Frontal cortex (tissue), 4 donors: ENCODE measurements at places on chromosomes 12 and 14. TPM values are rescaled to one million over a fixed set of nuclear protein-coding genes. Genes with fewer than 3 reads are reported as not detected.

The PIWIL1 gene
- not detected for total RNA-seq

The CMKLR1 gene
- total RNA-seq = 1.2 TPM

DNA sequence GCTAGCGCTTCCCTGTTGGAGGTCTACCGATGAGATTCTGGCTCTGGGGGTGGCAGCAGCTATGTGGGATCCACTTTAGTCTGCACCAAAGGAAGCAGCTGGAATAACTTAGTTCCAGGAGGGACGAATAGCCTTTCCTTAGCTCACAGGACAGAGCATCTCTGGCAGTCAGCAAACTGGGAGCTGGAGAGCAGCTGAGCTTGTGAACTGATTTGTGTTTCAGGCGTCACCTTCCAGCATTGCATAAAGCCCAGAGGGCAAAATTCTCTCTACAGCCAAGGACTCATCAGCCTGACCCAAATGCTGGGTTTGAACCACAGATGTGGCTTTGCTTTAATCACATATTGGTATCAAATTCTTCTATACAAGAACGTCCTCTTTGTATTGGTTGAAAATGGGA, 81.9 kb upstream of the PELI2 start:
- no peak for DNase-seq

DNA sequence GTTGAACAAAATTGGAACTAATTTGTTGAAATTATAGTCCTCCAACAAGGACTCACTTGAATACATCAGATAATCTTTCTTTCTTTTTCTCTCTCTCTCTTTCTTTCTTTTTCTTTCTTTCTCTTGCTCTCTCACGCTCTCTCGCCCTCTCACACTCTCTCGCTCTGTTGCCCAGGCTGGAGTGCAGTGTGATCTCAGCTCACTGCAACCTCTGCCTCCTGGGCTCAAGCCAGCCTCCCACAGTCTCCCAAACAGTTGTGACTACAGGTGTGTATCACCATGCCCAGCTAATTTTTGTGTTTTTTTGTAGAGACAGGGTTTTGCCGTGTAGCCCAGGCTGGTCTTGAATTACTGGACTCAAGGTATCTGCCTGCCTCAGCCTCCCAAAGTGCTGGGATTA, 22.8 kb downstream of the WDR20 start:
- DNase-seq = no peak

- no peak for DNase-seq
Measured at GRCh38 chr12:75489613-75490210, 9.2 kb downstream of the GLIPR1 start.

GRCh38 chr12:80712866-80713265, 3.8 kb upstream of the MYF5 start:
- no peak for DNase-seq

The RERG gene
- total RNA-seq = 1.6 TPM

The NPFF gene
- total RNA-seq = not detected

The SDR9C7 gene
- 0.41 TPM for total RNA-seq

GRCh38 chr14:44863271-44863670, 98.5 kb downstream of the KLHL28 start:
- DNase-seq = no peak

The PTPRR gene
- total RNA-seq = 16.7 TPM

- DNase-seq = no peak
Measured at GRCh38 chr14:105605464-105606304, 79.3 kb downstream of the TMEM121 start.
